Activated CD8-positive, alpha-beta memory T cell treated with anti-CD3 and anti-CD28 coated beads for 1 hour (primary cell): ENCODE measurements at places on chromosomes 7 and 10.

DNA sequence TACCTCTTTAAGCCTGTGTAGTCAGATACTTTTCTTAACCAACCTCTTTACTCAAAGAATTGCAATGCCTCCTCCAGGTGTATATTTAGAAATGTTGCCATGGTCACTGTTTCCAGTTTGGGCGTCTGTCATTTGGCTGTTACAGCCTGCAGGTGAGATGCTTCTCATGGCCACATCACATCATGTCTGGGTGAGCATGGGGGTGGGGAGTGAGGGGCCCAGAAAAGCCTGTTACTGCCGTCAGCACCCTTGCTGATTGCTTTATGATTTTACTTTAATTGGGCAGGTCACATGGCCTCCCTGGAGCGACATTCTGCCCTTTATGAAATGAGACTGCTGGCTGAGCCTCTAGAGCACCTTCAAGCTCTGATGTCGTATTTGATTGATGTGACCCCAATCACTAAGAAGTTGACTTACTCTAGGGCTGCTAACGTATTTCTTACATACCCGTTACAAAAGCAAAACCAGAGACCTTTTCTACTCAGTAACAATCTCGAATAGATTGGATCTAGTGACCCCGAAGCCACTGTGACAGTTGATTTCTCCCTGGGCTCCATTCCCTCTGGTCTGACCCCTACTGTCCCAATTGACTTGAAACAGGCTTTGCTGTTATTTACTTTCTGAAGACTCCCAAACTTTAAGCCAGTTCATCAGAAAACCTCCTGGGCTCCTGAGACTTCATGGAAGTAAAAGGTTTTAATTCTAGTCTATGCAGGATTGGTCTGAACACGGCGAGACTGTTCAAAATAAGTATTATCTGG is 60.7 kb downstream of the OTUD1 start:
- no peak for DNase-seq

DNA sequence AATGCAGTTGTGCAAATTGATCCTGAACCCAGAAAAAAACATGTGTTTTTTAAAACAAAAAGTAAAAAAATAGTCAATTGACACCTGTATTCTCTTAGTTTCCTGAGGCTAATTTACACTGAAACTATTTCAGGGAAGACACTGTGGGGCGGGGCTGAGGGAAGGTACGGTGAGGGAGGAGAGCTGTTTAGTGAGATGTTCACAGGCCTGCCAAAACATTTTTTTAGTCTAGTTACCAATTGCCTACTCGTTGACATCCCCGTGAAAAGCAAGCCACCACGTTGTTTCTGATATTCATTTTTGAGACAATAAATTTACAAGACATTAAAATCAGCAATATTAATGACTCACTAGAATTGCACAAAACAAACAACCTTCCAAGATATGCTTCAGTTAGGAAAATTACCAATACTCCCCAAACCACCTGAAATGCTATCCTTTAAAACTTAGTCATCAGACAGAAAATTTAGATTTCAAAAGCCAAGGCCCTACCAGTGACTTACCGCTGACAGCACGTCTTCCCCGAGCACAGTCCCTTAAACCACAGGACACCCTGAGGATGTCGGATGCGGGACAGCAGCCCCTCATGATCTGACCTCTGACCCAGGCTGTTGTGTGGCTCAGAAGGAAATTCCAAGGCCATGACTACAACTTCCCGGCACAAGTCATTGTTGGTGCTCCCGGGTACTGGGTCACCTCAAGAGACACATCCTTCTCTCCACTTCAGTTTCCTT is 279.2 kb downstream of the PRPF18 start:
- DNase-seq, result no peak

- DNase-seq, result no peak
Observed at GRCh38 chr10:126334272-126334671, 54.0 kb downstream of the ADAM12 start.

DNA sequence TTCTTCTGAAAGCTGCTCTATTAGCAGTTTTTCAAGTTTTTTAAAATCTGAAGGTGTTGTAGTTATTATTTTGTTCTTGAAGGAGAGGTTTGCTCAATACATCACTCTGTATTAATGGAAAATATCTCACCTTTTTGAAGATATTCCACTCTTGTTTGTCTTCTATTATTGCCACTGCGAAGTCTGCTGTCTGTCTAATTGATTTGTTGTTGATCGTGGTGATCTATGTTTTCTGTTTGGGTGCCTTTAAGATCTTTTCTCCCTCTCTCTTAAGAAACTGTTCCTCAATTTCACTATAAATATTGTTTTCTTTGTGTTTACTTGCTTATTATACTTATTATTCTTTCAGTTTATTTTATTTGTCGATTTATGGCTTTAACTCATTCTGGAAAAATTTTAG is 64.9 kb upstream of the FZD8 start:
- DNase-seq, result no peak

DNA sequence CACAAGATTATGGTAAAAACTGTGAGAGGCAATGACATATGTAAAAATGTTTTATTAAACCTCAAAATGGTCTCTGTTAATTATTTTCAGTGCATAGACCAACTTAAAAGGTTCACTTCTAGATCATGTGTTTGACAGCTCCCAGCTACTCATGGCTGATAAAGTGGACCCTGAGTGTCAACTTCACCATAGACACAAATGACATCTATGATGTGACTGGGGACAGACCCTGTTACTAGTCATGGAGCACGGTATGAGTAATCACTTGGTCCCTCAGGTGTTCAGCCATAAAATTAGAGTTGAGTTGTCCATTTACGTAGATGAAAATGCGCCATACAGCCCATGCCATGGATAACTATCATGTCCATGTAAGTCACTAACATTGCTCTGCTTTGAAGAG is 199.8 kb downstream of the ZNF365 start:
- DNase-seq, result no peak

- no peak for DNase-seq
Observed at GRCh38 chr7:1232623-1233332, at the start of gene UNCX. UNCX (plus strand) TSS chr7:1232872; CDS start chr7:1233018, 146 bp downstream.

- DNase-seq, result no peak
Observed at GRCh38 chr7:137804836-137805235, 41.9 kb downstream of the DGKI start.

- DNase-seq, result no peak
Observed at GRCh38 chr7:82851121-82851520, 311.6 kb downstream of the PCLO start.

DNA sequence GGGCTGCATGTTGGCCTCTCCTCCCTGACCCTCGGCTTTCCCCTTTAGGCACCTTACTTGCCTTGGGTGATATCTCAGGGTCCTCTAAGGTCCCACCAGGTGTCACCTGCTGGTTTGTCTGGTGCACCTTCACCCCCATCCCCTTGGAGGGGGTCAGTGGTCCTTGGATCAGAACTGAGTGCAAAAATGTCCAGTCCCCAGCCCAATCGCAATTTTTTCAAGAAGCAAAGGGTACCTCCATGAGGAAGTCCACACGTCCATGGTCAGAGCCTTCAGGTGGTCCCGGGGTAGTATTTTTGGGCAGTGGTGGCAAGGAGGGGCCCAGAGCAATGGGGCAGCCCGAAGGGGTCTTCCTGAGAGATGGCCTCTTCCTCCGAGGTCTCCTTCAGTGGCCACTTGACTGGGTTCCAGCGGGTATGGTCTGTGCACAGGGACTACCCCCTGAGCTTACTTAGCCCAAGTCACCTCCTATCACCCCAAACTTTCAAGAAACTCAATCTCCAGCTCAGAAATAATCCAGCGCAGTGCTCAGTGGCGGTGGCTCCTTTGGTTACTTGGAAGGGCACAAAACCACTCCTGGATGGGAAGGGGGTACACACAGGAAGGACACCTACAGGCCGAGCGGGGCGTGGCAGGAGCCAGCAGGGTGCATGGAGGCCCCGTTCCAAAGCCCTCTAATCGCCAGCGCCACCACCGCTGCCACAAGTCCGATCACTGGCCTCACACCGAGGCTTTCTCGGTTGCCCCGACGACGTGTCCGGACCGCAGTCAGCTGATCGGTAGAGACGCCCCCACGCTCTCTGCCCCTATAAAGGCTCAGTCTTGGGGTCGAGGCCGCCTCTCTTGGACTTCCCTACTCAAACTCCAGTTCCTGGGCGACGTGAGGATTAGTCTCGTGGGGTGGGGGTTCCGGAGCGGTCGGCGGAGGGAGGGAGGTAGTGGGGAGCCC is 4.5 kb downstream of the SAP25 start:
- no peak for DNase-seq
